ENCODE measurements at places on chromosomes 7 and 10. TPM values are rescaled to one million over a fixed set of nuclear protein-coding genes. Genes with fewer than 3 reads are reported as not detected.
A peak's percentile ranks its signal among the peaks of the same experiment; 100 is the strongest.

The FERD3L gene
- not detected for total RNA-seq

The SPOCK2 gene
- 0.33 TPM for total RNA-seq

- DNase-seq, result no peak
Observed at GRCh38 chr10:8504499-8504898, 450.0 kb downstream of the GATA3 start.

GRCh38 chr7:26683277-26683676, 181.1 kb downstream of the SKAP2 start:
- no peak for DNase-seq

- DNase-seq, result no peak
Observed at GRCh38 chr10:30674796-30675195, 45.2 kb upstream of the LYZL2 start.

- no peak for DNase-seq
Observed at GRCh38 chr10:23174074-23174976, 17.8 kb upstream of the PTF1A start.

- no peak for DNase-seq
Observed at GRCh38 chr7:35893649-35894048, 92.8 kb downstream of the SEPTIN7 start.

DNA sequence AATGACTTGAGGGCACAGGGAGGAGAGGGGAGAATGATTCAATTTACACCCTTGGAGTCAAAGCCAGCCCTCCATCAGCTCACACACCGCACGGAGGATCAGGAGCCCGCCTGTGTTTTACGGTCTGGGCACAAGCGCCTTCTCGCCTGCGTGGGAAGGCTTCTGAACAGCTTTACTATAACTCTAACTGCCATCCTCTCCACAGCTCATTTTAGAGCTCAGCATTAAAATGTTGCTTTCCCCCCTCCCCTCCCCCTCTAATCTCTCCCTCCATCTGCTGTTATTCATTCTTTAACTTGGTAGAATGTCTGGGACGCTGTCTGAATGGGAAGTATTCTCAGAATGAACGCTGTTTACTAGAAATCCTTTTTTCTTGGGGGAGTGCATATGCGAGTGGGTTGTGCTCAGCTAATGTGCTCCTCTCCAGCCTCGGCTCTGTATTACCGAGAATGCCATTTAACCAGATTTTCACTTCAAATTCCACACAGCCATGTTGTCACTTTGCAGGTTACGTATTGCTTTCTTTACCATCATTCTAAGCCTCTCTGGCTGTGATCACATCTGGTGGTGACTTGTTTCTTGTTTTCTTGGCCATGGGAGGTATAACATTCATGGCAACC, 140.1 kb downstream of the GFRA1 start:
- no peak for DNase-seq

- DNase-seq, result no peak
Observed at GRCh38 chr7:120472892-120473291, 199.9 kb downstream of the KCND2 start.

- no peak for DNase-seq
Observed at GRCh38 chr7:3486841-3487240, 185.8 kb downstream of the SDK1 start.

DNA sequence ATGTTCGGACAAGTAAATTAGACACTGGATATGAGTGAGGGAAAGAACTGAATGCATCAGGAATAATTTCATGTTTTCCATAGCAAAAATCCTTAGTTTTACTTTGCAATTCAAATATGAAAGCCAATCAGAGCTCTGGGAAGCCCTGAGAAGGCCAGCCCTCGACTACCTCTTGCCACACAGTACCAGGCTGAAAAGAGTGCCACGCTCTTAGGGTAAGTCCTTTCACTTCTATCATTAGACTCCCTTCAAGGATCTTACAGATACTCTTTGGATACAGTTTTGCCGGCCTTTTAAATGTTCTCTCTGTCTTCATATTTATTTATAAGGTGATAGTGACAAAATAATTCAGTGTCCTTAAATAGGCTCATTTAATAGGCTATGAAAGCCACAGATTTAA, 1.9 kb downstream of the COBL start:
- no peak for DNase-seq

- DNase-seq, result peak; percentile 28
Observed at GRCh38 chr7:108232076-108232475, 101.9 kb upstream of the LAMB4 start.

DNA sequence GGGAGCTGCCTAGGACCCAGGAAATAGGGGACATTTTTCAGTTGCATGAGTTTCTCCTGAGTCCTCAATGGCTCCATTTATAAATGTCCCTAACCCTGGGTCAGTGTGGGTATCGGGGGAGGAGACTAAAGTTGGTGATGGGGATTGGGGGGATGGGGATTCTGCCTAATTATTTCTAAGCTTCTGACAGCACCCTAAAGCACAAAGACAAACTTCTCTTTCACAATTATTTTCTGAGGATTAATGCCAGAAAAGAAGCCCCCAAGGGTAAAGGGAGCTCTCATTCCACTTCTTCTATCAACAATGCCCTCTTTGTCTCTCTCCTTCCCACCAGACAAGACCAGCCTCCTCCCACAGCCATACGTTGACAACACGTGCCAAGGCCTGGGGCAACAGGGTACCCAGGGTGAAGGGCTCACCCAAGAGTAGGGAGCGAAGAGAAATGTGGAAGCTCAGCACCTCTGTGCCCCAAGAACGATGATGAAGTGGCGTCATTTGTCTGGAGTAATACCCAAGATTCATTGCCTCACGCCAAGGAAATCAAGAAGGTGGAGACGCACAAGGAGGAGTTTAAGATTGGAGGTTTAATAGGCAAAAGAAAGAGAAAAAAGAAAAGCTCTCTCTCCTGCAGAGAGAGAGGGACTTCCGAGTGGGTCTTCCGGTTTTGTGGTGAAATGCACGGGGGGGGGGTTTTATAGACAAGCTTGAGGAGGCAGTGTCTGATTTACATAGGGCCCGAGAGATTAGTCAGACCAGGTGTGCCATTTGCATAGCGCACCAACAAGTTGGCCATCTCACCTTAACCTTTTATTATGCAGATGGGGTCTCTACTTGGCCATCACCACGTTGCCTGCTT, 14.4 kb upstream of the GJC3 start:
- DNase-seq, result no peak

DNA sequence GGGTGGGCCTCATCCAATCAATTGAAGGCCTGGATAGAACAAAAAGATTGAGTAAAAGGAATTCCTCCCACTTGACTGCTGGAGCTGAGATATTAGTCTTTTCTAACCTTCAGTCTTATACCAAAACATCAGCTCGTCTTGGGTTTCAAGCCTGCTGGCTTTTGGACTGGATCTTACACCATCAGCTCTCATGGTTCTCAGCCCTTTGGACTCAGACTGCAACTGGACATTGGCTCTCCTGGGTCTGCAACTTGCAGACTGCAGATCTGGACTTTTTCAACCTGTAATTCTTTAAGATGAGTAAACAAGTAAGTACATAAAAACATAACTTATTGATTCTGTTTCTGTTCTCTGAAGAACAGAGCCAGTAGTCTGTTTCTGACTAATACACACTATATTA, 73.7 kb downstream of the PPP1R3C start:
- no peak for DNase-seq
